ENCODE measurements at places on chromosomes 4 and X.

- no peak for DNase-seq
Observed at GRCh38 chrX:41047878-41048534, 37.2 kb upstream of the USP9X start.

DNA sequence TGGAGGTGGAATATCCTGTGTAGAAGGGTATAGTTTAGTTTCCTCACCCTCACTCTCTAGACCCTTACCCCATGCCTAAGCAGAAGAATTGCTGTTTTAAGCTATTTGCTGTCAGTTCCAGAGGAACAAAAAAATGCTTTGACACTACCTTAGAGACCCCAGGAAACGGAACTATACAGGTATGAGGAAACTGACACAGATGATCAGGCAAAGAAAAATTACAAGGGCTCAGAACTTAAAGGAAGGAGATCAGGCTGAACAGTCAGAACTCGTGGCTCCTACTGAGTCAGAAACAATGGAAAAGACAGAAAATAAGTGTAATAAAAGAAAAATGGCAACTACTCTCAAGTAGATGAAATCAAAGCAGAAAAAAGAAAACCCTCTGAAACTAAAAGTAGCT is 65.6 kb downstream of the BANK1 start:
- no peak for DNase-seq

- no peak for DNase-seq
Observed at GRCh38 chr4:165991325-165992180, 118.5 kb downstream of the TLL1 start.

DNA sequence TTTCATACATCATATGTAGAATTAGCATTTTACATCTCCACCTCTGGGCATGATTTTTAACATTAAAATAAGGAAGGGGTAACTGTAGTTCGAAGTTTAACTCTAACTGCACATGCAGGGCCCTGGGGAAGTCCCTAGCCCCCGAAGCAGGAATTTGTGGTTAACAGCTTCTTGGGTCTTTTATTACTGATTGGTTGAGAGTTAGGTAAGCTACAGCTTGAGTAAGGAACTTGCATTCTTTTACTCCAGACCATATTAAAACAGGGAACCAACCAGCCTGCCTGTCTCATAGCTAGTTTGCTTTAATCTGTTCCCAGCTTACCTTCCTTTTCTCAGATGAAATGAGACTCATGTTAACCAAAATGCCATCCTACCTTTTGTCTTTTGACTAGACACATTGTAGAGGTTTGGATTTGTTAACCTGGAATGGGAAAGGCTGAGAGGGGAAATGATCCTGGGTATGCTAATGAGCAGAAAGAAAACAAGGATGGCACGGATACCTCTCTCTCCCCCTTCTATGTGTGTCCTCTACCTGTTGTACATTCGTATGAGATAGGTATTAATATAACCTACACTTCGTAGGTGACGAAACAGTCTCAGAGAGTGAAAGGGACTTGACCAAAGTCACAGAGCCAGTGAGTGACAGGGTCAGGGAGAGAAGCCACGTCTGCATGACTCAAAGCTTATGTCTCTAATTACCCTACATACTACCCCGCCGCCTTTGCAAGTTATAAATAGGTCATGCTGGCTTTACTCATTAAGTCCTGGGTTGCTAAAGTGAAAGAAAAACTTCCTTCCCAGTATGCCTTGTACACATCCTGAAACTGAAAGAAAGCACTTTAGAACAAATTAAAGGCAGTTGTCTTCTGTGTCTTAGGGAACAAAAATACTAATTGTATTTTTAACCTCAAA is 119.5 kb upstream of the AFF2 start:
- DNase-seq: no peak

DNA sequence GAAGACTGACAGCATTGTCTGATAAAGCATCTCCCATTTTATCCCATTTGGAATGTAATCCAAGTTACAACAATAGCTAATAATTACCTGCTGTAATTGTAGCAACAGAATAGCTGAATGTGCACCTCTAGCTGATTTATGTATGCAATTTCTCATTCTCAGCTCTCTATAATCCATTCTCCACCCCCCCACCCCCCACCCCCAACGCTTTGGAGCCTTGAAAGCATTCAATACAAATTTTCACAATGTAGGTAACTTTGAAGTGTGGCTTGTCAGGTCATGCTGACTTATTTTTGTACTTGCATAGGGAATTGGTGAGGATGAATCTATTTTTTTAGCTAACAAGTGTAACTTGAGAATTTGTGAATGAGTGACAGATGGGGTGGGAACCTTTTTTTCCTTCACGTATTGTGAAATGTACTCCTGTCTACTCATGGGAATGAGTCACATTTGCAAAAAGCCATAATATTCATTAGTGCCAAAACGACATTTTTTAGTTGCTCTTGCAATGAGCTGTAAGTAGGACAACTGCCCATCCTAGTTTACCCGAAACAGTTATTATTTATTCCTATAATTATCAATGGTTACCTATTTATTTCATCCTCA is 159.3 kb downstream of the PALLD start:
- DNase-seq: peak; percentile 46
